ENCODE measurements at places on chromosomes 5 and 9.

GRCh38 chr5:3590161-3590966 is 5.3 kb upstream of the IRX1 start:
- no peak for DNase-seq

DNA sequence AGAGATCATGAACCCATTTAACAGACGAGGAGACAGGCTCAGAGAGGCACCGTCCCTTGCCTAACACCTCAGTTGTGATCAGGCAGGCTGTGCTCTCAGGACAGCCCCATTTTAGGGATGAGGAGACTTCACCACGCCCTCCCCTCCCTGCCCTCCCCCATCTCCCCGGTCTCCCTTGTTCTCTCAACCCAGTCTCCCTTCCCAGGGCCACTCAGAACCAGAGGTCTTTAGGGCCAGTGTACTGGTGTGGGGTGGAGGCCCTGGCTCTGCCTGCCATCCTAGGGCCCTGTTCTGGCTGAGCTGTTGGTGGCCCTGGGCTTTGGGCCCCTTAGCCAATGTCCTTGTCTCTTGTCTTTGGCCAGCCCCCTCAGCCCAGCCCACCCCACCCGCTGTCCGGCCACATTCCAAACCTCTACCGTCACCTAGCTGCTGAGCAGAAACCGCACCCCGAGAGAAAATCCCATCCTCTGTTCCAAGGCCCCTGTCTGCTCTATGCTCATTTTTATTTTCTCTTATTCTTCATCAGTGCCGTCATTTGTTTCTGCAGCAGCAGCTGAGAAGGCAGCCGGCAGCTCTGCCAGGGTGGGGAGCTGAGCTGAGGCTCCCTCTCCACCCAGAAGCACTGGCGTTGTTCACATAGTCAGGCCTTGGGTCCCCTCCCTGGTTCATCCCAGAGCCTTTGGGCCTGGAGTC is 33.9 kb downstream of the OLFML2A start:
- no peak for DNase-seq

GRCh38 chr5:139470821-139471300 is at the start of gene SMIM33:
TSS of gene SMIM33 (plus strand) at chr5:139471004. CDS start at chr5:139471122, 118 bp downstream.
- DNase-seq: no peak

GRCh38 chr9:126471084-126471624 is 142.6 kb upstream of the LMX1B start:
- DNase-seq: no peak

DNA sequence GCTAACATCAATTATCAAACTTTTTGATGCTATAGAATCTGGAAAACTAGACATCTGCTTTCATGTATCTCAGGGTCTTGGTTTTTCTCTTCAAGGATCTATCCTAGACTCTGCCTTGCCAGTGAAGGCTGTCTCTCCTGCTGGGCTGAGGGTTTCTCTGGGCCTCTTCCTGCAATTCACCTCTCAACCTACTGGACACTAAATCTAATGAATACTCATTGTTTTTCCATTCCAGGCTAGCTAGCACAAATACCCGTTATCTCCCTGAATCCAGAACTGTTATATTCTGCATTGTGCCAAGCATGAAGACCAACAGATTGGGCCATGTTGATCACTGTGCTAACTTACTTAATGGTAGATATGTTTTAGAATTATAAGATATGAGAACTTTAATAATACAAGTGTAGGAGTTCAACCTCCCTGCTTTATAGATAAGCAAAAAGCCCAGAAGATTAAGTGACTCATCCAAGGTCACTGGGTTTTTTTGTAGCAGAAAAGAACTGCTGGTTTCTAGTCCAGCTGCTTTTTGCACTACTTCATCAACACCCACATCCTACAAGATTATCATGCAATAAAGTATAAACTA is 56.5 kb upstream of the RNF38 start:
- no peak for DNase-seq

- no peak for DNase-seq
These were observed 120.5 kb downstream of the SNX18 start for GRCh38 chr5:54638106-54638505.

GRCh38 chr9:129694243-129694646 is 28.8 kb downstream of the PRRX2 start:
- DNase-seq: no peak

GRCh38 chr5:547086-547924 is 23.1 kb upstream of the SLC9A3 start:
- no peak for DNase-seq

DNA sequence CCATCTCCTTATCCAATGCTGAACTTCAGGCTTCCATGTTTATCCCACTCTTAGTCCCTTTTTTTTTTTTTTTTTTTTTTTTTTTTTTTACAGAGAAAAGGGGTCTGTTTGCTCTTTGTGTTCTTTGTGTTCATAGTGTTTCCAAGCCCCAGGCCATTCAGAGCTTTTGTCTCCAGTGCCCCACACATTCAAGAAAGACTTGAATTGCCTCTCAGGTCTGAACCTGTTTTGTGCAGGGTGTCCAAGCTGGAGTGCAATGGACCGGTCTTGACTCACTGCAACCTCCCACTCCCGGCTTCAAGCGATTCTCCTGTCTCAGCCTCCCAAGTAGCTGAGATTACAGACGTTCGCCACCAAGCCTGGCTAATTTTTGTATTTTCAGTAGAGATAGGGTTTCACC is 191.2 kb downstream of the PALM2AKAP2 start:
- no peak for DNase-seq

DNA sequence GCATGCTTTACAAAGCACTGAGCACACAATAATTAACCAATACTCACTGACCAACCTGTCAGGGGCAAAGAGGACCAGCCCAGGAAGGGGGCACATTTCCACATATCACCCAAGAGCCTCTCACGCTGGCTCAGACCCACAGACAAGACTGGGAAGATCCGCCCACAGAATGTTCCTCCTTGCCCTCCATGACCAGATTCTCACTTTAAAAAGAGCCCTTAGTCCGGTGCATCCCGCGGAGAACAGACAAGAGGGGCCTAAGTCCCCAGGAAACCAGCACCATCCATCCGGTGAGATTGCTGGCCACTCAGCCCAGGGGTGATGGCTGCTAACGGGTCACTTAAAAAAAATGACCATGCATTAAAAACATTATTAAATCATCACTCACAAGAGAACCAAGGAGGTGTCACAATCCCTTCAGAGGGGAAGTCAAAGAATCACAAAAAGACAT is 32.9 kb downstream of the SEMA4D start:
- DNase-seq: no peak

- DNase-seq: no peak
These were observed 73.0 kb downstream of the ENC1 start for GRCh38 chr5:74567411-74567995.

DNA sequence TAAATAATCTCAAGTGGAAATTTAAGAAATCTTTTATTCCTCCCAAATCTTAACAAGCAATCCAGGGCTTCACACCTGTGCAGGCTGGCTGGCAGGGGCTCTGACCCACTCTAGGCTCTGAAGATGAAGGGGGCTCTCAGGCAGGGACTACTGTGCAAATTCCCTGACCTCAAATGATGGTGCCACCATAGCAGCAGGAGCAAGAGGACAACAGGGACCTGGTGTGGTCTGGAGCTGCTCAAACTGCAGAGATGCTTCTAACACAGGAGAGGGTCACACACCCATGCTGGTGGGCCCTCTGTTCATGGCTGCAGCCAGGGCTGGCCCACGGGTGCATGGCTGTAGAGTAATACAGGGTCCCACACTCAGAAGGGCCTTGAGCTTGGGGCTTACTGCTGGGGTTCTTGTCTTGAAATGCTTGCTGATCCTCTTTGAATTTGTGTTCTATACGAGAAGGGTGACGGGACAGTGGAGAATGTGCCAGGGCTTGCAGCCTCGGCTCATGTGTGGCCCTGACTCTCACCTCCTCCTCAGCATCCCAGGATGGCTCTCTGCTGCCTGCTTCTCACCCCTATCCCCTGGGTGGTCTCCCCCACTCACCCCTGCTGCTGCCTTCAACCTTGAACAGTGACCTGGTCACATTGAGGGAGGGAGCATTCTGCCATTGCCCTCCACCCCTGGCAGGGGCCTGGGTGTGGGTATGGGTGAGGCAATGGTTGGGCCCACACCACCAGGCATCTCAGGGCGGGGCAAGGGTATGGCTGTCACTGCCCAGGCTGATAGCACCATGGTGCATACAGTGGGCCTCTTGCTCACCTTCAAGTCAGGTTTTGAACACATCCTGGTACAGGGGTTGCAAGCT is 191.7 kb downstream of the FSTL4 start:
- no peak for DNase-seq

DNA sequence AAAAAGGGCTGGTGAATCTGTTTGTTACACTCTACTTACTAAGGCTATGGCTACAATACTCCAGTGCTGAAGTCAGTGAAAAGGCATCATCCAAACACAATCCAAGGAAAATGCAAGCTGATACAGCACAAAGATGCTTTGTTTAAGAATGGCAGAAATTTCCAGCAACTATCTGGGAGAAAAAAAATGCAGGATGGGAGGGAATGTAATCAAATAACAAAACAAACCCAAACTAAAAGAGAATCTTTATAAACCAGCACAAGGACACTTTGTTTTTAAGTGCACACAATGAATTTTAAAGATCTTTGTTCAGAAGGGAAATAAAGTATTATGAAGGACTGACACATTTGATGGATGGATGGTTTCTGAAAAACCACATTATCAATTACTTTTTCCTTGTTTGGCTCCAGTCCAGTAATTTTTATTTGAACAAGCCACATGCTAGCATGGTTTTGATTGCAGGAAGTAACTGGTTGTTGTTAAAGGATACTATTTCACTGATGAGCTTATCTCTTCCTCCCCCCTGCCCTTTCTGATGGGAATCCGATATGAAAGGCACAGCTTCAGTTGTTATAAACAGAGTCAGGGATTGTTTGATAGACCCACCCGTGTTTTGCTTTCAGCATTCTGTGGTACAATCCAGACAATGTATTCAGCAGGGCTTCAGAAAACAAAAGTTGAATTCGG is 12.1 kb upstream of the TLE4 start:
- peak; percentile 36 for DNase-seq

DNA sequence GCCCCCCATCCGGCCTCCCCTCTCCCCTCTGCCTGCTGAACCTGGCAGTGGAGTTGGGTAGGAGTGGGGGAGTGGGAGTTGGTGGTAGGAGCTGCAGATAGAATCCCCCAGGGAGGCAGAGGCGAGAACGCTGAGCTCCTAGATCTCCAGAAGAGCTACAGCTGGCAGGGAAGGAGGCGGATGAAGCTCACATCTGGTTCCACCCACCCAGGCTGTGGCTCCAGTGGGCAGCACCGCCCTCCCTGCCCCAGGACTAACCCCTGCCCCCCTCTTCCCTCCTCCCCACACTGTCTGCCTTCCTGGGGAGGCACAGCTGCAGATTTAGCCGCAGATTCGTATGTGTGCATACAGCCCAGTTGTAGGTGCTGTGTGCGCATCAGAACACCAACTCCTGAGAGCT is 34.2 kb downstream of the C9orf50 start:
- DNase-seq: no peak

- no peak for DNase-seq
These were observed 40.0 kb downstream of the G3BP1 start for GRCh38 chr5:151811593-151812321.

- no peak for DNase-seq
These were observed 9.8 kb upstream of the UBE2D2 start for GRCh38 chr5:139551191-139551889.

GRCh38 chr9:101366038-101366756 is 18.6 kb downstream of the BAAT start:
- DNase-seq: no peak

GRCh38 chr9:36816371-36816770 is 217.7 kb downstream of the PAX5 start:
- DNase-seq: no peak

- no peak for DNase-seq
These were observed 118.7 kb upstream of the BOD1 start for GRCh38 chr5:173735184-173735583.

- no peak for DNase-seq
These were observed 229.4 kb downstream of the DMAC1 start for GRCh38 chr9:7570107-7570720.

DNA sequence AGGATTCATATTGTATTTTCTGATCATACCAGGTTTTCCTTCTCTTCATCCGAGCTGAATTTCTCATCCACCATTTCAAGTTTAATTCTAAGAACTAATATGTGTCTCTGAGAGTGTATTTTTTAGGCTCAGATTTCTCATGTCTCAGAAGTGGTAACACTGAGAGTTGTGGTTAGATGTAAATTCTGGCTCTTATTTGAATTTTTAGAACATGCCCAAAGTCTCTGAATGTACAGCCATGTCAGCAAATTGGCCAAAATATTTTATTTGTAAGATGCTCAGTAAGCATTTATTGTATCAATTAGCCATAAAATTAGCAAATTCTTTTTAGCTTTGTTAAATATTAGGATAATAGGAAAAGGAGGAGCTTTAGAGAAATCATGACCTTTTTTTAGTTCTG is 16.6 kb downstream of the SV2C start:
- DNase-seq: no peak

- DNase-seq: no peak
These were observed 148.1 kb downstream of the PDE4D start for GRCh38 chr5:59745415-59745863.

DNA sequence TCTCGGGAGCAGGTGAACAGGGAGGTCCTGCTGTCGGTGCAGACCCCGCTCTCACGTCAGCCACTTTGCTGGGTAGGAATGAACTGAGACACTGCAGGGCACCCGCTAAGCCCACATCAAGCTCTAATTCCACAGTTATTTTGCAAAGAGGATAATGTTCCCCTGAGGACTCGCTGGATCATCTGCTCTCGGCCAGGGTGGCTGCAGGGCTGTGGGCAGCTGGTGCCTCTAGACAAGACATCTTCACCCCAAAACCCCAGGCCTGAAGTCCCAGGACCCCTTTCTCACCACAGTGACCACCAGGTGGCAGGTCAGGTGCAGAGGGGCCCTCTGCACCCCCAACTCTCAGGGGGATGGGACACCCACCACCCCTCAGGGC is 135.1 kb upstream of the PPP1R26 start:
- no peak for DNase-seq

- DNase-seq: no peak
These were observed 12.4 kb downstream of the RLN2 start for GRCh38 chr9:5292141-5292540.

DNA sequence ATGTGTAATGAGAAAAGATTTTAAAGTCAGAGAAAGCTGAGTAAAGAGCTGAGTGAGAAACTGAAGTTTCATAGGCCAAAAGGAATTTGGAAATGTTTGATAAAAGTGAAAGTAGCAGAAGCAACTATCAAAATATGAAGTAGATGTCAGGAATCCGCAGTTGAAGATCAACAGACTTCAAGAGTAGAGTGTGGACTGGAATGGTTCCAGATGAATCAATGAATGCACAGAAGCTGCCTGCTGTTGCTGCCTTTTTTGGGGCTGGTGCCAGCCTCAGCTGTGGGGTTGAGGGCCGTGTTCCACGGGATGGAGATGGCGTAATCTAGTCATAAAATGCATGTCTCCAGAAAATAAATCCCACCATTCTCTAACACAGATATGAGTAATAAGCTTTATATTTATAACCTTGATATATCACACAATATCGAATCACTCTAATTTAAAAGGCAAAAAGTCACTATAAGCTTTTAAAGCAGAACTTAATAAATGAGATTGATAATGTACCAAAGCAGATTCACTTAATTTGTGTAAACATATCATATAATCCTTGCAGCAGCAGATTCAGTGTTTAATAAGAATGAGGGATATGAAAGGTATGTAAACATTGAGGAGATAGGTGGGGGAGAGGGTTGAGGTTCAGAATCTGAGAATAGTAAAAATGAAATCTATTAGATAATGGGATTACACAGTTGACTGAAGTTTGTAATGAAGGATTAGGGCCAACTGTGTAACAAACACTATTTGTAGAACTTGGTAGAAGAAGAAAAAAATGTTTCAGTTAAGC is 652.3 kb upstream of the FTMT start:
- no peak for DNase-seq

- DNase-seq: no peak
These were observed 95.9 kb upstream of the MVB12B start for GRCh38 chr9:126230692-126231091.
